CD4-positive, alpha-beta memory T cell (primary cell): ENCODE measurements at places on chromosomes 1 and 21.

- no peaks in the 10 kb centered on the region for H3K27me3 ChIP-seq
- H3K4me1 ChIP-seq: no peaks in the 10 kb centered on the region
- no peak for DNase-seq
- no peak overlapping the region for H3K27ac ChIP-seq
These were observed 43.5 kb downstream of the PRKAA2 start for GRCh38 chr1:56688522-56689026.

- no peaks in the 10 kb centered on the region for H3K27me3 ChIP-seq
- H3K4me1 ChIP-seq: no peaks in the 10 kb centered on the region
- no peak overlapping the region for H3K4me3 ChIP-seq
These were observed 56.5 kb upstream of the PLA2G4A start for GRCh38 chr1:186772228-186772627.

DNA sequence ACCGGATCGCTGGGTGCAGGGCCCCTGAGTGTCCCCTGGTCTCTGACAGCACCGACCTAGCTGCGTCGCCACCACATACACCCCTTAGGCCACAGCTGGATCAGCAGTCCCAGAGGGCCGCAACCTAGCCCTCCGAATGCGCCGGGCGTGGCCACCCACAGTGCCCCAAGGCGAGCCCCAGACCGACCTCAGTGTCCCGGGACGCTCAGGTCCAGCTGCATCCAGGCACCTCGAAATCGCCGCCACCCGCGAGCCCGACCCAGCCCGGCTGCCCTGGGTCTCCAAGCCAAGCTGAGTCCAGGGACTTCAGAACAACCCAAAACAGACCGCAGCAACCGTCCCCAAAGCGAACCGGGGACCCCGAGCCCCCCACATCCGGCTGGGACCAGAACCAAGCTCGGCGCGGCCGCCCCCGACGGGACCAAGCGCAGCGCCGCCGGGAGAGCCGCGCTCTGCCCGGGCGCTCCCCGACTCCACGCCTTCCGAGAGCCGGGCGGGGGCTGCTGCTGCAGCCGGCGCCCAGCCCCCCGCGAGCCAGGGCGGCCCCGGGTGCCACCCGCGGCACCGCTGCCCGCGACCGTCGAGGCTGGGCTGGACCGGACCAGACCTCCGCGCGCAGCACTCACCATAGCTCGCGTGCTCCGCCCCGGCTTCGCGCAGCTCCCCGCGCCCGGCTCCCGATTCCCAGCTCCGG is 54.6 kb upstream of the ECE1 start:
- H3K4me3 ChIP-seq: peak overlapping the region; percentile 80
- H3K36me3 ChIP-seq: peaks cover 4% of the 10 kb centered on the region
- H3K4me1 ChIP-seq: peaks cover 53% of the 10 kb centered on the region
- H3K27me3 ChIP-seq: no peaks in the 10 kb centered on the region

DNA sequence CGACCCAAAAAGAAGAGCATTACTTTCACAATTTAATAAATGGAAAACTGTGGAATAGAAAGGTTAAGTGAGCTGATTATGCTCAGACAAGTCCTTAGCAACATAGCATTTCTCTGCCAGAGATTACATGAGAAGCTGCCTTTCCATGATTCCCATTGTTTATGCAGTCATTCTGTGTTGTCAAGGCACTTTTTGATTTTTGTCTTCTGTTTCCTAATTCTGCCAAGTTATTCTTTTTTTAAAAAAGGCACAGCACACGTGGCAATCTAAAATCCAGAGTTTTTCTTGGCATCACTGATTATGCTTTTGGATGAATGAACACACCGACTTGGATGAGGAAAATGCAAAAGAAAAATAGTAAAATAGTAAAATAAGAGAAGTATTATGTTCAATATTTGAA is 185.0 kb downstream of the RGS7 start:
- no peak for DNase-seq
- H3K36me3 ChIP-seq: no peaks in the 10 kb centered on the region
- H3K27ac ChIP-seq: no peak overlapping the region
- H3K27me3 ChIP-seq: no peaks in the 10 kb centered on the region

- no peaks in the 10 kb centered on the region for H3K4me1 ChIP-seq
- DNase-seq: no peak
- H3K4me3 ChIP-seq: no peak overlapping the region
- H3K27ac ChIP-seq: no peak overlapping the region
- H3K36me3 ChIP-seq: no peaks in the 10 kb centered on the region
These were observed 178.0 kb downstream of the ZC3H11B start for GRCh38 chr1:219434923-219435297.

DNA sequence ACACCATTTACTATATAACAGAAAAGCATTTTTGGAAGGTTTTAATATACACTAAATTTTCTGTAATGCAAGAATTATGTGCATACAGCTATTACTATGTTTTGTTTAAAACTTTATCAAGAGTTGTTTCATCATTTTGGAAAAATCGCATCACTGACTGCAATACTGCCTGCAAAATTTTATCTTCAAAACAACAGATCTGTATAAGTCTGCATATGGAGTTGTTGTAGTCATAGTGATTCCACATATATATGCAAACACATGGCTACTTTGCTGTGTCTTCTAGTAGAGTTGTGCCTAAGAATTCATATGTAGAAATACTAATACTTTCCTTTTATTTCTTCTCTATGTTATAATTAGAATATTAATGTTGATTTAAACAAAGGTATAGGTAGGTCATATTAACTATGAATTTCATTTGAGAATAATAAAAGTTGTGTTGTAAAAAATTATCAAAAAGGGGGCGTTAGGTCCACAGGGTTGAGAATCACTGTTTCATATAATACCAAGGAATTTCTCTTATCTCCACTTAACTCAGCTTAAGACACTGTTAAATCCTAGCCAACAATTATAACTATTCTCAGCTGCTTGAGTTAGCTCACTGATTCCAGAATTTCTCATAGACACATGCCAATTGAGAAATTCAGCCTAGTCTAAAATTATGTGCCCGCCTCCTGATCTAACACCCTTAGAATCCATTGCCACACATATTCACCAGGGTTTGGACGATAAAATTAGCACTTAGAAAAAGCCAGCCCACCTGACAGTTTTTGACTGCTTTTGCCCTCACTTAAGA is 22.9 kb upstream of the LAMC1 start:
- no peaks in the 10 kb centered on the region for H3K36me3 ChIP-seq
- no peaks in the 10 kb centered on the region for H3K27me3 ChIP-seq
- DNase-seq: no peak
- H3K4me3 ChIP-seq: no peak overlapping the region
- no peaks in the 10 kb centered on the region for H3K4me1 ChIP-seq
- H3K27ac ChIP-seq: no peak overlapping the region

DNA sequence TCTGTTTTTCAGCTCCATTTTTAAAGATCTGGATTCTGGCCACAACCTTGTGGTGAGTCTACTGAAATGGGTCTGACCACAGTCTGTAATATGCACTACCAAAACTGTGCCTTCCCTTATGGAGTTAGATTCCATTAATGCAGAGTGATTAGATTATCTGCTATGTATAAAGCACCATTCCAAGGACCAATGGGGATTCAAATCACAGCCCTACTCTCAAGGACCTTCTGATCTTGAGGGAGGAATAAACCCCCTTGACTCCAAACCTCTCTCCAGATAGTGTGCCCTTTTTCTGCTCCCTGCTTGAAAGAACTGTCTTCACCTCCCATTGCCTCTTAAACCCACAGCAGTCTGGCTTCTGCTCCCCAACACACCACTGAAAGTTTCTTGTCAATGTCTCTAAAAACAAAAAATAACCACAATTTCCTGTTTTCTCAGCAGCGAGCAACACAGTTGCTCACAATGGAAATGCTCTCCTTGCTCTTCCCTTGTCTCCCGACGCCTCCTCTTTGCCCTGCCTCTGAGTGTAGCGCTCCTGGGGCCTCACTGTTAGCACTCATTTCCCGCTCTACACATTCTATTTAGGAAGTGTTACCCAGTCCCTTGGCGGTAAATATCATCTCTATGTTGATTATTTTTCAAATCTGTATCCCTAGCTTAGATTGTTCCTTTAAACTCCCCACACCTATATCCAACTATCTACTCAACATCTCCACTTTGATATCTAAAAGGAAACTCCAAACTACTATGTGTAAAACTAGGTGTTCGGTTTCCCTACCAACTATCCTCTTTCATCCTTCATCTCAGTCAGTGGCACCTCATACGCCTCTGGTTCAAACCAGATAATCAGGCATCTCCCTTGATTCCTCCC is 13.6 kb downstream of the PCNX2 start:
- H3K27me3 ChIP-seq: no peaks in the 10 kb centered on the region
- peak overlapping the region; percentile 4 for H3K4me3 ChIP-seq
- H3K36me3 ChIP-seq: no peaks in the 10 kb centered on the region
- peak; percentile 48 for DNase-seq

GRCh38 chr1:9105336-9105867 is 23.5 kb downstream of the GPR157 start:
- H3K36me3 ChIP-seq: peaks cover 6% of the 10 kb centered on the region
- no peak overlapping the region for H3K27ac ChIP-seq
- no peaks in the 10 kb centered on the region for H3K4me1 ChIP-seq

DNA sequence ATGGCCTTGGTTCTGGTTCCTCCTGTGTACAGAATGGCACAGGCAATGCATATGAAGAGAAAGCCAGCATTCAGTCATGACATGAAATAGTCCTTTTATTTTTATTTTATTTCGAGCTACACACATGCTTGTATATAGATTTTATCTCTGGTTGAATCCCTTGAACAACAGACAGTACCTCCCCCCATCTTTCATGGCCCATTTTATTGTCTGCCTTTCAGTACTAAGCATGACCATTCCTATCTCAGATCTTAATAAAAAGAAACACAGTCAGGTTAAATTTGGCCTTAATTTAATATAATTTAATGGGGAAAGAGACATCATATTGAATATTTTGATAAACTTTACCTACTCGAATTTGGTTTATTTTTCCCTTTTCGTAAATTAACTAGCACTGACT is 76.4 kb upstream of the VANGL1 start:
- no peaks in the 10 kb centered on the region for H3K36me3 ChIP-seq
- H3K4me1 ChIP-seq: no peaks in the 10 kb centered on the region
- H3K27ac ChIP-seq: no peak overlapping the region
- no peaks in the 10 kb centered on the region for H3K27me3 ChIP-seq
- H3K4me3 ChIP-seq: no peak overlapping the region
- DNase-seq: no peak

DNA sequence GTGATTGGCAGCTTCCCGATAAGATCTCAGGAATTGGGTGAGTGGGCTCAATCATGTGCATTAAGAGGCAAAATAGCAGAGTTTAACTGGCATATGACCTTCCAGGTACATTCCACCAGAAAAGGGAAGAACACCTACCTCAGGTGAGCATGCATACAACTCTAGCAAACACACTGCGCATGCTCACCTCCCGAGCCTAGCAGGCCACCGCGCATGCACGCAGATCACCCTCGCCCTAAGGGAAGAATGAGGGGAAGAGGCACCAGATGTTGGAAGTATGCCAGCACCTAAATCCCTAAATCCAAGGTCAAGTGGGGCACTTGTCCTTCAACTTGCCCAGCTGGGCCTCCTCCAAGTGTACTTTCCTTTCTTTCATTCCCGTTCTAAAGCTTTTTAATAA is 23.6 kb upstream of the CBR3 start:
- H3K4me1 ChIP-seq: peaks cover 29% of the 10 kb centered on the region
- no peak for DNase-seq
- no peaks in the 10 kb centered on the region for H3K36me3 ChIP-seq
- peaks cover 6% of the 10 kb centered on the region for H3K27me3 ChIP-seq
- H3K4me3 ChIP-seq: no peak overlapping the region
- no peak overlapping the region for H3K27ac ChIP-seq

DNA sequence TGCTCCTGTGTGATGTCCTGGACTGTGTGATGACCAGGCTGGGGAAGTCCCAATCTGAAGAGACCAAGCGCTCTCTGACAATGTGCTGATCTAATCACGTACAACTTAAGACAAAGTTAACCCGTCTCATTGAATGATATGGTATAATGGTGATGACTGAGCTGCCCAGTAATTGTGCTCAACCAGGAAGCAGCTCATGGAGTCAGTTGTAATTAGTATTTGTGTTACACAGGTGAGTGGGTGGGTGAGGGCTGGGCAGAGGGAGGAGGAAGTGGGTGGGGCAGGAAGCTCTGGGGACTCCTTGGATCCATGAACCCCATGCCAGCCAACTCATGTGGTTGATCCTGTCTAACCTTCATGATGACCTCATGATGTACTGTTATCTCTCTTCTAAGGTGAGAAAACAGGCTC is 8.7 kb upstream of the ECE1 start:
- H3K36me3 ChIP-seq: no peaks in the 10 kb centered on the region
- peaks cover 85% of the 10 kb centered on the region for H3K4me1 ChIP-seq

GRCh38 chr1:208652296-208653160 is 408.3 kb upstream of the PLXNA2 start:
- H3K4me1 ChIP-seq: no peaks in the 10 kb centered on the region
- H3K36me3 ChIP-seq: no peaks in the 10 kb centered on the region
- no peak overlapping the region for H3K4me3 ChIP-seq
- H3K27ac ChIP-seq: no peak overlapping the region
- peak; percentile 9 for DNase-seq

- DNase-seq: no peak
- H3K27ac ChIP-seq: no peak overlapping the region
- H3K36me3 ChIP-seq: no peaks in the 10 kb centered on the region
- H3K4me1 ChIP-seq: no peaks in the 10 kb centered on the region
These were observed 56.7 kb downstream of the HUNK start for GRCh38 chr21:31929548-31929947.

DNA sequence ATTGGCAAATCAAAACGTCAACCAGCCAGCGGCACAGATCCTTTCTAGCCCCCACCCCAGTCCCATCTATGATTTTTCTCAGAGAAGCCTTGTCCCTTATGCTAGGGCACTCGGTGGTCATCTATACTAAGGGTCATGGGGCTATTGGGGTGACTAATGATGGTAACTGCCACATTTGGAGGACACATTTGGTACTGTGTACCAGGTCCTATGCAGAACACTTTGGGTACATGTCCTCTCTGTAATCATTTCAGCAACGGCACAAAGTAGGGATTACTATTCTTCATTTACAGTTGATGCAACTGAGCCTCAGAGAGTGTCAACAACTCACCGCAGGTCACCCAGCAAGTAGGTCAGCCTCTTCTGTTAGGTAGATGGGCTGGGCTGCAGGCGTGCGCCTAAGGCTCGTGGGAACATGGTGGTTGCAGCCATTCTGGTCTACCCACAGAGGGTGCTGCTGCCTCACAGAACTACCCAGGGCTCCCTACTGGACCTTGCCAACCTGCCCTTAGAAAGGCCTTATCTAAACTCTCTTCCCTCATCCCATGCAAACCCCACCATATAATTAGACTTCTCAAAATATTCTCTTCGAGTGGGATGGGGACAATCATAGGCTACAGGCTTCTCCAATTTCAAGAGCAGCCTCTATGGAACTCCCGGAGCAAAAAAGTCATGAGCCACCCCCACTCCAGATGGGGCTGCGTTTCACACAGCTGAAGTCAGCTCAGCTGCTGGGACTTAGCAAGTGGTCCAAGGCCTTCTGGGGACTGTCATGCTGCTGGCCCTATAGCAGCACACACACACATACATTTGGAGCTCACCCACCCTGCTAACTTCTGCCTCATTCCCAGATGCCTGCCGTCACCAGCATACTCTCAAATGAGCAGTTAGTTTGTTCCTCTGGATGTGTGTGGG is 5.8 kb upstream of the SDHB start:
- DNase-seq: peak; percentile 24
- H3K4me1 ChIP-seq: no peaks in the 10 kb centered on the region
- no peak overlapping the region for H3K4me3 ChIP-seq
- H3K27ac ChIP-seq: no peak overlapping the region
- no peaks in the 10 kb centered on the region for H3K27me3 ChIP-seq
